ENCODE measurements at places on chromosomes 12 and 14.

DNA sequence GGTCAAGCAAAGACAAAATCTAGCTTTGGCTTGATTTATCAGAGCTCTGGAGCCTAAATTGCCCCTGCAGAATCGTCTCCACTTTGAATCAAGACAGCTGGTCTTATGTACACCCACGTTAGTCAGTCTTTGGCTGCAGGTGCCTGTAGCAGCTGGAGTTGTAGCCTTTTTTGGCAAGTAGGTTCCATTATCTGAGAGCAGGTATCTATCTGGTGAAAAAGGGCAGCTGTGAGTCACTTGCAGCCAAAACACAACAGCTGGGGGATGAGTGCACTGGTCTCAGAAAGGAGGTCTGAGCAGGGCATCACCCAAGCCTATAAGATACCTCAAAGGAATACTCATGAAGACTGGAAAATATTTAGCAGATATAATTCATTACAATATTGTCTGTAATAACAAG, 43.6 kb upstream of the KCNH5 start:
- no peak for DNase-seq

GRCh38 chr12:45336762-45337596, 121.1 kb downstream of the ANO6 start:
- DNase-seq, result no peak

DNA sequence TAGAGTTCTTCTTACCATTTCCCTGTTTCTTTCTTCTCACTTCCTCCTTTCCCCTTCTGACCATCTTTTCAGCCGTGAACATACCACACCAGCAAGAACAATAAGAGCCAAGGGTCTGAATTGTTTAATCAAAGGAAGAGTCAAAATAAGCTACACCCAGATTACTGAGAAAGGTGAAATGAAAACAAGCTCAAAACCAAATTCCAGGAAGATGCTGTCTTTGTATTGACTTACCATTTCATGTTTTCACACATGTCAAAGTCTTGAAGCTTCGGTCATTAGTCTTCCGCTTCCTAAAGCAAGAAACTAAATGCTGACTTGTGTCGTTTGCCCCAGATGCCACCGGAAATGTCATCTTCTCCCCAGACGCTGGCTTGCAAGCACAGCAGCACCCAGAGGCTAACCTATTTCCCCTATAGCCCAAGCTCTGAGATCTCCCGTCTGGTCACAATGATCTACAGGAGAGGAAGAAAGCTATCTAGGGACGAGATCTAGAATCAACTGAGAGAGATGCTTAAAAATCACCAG, 136.5 kb upstream of the AMIGO2 start:
- no peak for DNase-seq

DNA sequence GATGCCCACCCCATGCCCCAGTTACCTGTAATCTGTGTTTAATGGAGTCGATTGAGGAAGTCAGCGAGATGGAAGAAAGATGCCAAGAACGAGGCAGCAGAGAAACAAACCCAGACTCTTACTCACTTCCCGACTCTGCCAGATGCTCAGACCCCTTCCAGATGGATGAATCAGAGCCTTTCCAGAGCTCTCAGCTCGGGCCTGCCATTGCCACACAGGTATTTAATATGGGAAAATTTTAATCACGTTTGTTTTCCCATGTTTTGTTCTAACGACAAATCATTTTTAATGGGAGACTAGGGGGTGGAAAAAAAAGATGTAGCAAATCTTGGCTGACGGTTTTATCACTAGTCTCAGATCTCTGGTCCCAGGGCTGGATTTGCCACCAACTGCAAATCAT, 72.5 kb upstream of the SRRM4 start:
- DNase-seq, result no peak

DNA sequence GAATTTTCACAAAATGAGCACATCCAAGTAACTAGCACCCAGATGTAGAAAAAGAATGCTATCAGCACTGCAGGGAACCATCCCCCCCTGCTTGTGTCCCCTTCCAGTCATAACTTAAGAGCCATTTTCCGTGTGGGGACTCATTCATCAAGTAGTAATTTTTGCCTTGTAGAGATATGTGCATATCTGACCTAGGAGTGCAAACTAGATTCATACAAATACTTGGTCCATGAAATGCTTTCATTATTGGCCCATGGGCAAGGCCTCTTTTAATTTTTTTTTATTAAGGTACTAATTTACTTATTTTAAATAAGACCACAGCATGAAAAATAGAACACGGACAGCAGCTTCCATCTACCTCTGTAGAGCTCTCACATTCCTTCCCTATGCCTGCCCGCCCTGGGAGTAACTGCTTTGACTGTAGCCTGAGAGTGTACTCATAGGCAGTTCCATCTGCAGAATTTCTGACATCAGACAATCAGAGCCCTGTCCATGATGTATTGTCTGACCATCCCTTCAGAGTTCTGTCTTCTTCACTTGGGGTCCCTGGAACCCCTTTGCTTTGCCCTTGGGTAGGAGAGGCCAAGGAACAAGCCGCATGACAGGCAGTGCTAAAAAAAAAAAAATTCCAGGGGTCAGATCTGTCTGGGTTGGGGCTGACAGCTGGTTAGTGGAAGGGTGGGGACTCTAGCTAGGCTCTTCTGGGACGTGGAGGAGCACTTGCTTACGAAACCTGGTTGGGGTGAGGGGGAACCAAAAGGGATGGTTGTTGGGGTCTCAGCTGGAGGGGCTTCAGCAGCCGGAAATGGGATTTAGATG, 131.7 kb downstream of the C12orf75 start:
- DNase-seq, result no peak

DNA sequence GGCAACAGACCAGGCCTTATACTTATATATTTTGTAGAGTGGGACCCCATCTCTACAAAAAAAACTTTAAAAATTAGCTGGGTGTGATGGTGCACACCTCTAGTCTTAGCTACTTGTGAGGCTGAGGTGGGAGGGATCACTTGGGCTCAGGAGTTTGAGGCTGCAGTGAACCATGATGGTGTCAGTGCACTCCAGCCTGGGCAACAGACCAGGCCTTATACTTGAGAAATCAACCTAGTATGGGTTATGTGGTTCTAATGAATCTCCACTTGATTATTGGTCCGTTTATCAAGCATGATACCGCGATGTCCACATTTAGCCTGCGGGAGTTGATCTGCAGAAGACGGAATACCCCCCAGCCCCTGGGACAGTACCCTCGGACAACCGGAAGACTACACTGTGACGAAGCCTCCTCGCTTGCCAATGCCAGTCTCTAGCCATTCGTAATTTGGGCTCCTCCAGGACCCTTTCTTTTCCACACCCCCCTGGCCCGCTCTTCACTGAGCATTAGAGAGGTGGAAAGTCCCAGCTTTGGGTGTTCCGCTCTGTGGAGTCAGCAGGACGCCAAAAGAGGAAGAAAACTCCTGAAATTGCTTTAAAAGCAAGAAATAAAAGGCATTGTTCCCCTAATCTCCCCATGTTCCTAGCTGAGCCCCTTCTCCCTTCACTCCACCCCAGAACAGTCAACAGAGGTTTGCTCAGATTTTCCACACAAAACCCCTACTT, 19.4 kb downstream of the LTBP2 start:
- no peak for DNase-seq

GRCh38 chr12:112130441-112130998, 5.2 kb downstream of the TRAFD1 start:
- DNase-seq, result no peak

DNA sequence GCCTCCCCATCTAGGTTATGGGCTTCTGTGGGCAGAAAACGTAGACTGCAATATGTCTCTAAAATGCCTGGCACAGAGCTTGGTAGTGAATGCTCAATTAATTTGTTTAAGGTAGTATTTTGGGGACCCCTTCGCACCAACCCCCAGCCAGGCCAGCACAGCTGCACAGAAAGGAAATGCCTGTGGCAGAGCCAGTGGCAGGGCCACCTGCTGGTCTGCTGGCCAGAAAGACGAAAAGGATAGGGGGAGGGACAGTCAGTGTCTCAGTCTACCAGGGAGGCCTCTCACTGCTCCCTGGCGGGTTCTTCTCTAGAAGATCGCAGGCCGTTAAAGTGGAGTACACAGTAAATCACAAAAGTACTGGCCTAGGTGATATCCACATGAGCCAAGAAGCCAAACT, 3.5 kb downstream of the RAB15 start:
- no peak for DNase-seq

DNA sequence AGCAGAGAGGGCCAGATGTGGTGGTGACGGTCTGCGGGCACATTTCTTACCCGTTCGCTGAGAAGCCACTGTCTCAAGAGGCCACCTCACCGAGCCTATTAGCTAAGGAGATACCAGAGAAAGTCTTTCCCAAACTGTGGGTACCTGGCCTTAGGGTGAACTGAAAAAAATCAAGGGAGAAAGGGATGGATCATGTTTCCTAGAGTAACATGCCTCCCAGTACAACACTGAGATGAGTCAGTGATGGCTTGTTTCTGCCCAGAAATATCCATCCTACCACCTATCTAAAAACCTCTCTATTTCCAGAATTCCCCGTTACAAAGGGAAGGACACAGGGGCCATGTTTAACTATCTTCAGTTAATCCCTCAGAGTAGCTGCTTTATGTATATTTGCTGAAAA, 83.7 kb downstream of the LMNTD1 start:
- DNase-seq, result no peak

DNA sequence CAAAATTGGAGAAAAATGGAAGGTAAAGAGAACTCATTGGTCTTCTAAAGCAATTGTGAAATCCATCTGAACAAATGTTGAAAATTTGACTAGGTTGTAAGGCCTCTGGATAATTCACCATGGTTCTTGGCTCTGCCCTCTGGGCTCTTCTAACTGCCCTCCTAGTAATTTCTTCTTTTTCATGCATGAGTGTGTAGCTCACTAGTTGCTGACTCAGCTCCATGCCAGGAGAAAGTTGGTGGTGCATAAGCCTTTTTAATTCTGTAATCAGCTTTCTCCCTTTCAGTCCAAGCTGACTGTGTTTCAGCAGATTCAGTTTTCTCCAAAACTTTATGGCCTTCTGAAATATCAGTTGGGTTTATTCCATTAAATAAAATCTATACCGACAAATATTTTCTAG, 877.8 kb upstream of the ATXN7L3B start:
- no peak for DNase-seq

- no peak for DNase-seq
Measured at GRCh38 chr14:59333668-59334067, 131.5 kb downstream of the GPR135 start.

- DNase-seq, result no peak
Measured at GRCh38 chr12:89968151-89968700, 259.6 kb upstream of the ATP2B1 start.

DNA sequence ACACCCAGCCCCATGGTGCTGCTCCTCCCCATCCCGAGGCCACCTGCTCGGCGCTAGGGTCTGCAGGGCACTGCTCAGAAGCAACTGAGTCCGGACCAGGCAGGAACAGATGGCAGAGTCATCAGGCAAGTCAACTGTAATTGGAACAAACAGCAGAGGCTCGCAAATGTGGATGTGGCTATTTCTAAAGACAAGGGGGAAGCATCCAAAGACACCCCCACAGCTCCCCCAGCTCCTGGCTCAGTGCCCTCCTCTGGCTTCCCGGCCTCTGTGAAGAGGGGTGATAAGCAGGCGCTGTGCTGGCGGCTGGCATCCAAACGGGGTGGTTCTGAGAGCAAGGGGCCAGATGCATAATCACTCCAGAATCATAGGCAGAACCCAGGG, 125.6 kb downstream of the PIWIL1 start:
- DNase-seq, result no peak

DNA sequence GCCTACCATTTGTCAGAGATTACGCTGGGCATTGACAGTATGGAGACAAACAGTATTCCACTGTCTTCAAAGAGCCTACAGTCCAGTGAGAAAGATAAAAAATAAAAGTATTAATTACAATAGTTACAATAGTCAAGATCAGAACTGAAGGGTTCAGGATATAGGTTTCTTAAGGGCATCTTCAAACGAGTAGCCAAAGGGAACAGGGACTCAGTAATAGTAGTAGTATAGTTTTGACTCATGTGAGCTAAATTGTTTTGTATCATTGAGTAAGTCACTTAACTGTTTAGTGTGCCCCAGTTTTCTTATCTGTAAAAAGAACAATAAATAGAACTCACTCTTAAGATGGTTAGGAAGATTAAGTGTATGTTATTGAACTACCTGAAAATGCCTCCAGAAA, 123.6 kb downstream of the METTL25 start:
- no peak for DNase-seq

GRCh38 chr12:73529231-73529630, 1008.4 kb upstream of the ATXN7L3B start:
- no peak for DNase-seq

- no peak for DNase-seq
Measured at GRCh38 chr14:34580381-34580780, 40.9 kb upstream of the EAPP start.

GRCh38 chr12:128069359-128069997, 197.5 kb upstream of the TMEM132C start:
- no peak for DNase-seq

- no peak for DNase-seq
Measured at GRCh38 chr12:79295572-79295971, 395.2 kb downstream of the PAWR start.

GRCh38 chr12:42396473-42397259, 70.7 kb downstream of the PPHLN1 start:
- DNase-seq, result no peak

- DNase-seq, result no peak
Measured at GRCh38 chr14:78245238-78245637, 75.1 kb downstream of the NRXN3 start.

- DNase-seq, result no peak
Measured at GRCh38 chr12:68794653-68795251, 13.2 kb upstream of the MDM2 start.

DNA sequence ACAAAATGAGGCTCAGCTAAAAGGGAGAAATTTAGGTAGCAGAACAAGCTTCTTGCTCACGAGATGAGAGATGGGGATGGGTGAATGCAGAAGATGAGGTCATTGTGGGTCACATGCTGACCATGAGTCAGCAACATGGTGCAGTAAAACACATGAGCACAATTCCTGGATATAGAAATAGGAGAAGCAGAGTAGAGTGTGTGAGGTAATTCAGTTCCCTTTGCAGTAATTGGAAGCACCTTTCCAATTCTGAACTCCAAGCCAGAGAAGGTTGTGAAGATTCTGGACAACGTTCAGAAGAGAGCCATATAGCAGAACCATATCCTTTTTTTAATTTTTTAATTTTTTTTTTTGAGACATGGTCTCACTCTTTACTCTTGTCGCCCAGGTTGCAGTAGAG, 62.0 kb upstream of the LMNTD1 start:
- DNase-seq, result no peak
